8988T (cell line): ENCODE measurements at places on chromosomes 3 and 15.

DNA sequence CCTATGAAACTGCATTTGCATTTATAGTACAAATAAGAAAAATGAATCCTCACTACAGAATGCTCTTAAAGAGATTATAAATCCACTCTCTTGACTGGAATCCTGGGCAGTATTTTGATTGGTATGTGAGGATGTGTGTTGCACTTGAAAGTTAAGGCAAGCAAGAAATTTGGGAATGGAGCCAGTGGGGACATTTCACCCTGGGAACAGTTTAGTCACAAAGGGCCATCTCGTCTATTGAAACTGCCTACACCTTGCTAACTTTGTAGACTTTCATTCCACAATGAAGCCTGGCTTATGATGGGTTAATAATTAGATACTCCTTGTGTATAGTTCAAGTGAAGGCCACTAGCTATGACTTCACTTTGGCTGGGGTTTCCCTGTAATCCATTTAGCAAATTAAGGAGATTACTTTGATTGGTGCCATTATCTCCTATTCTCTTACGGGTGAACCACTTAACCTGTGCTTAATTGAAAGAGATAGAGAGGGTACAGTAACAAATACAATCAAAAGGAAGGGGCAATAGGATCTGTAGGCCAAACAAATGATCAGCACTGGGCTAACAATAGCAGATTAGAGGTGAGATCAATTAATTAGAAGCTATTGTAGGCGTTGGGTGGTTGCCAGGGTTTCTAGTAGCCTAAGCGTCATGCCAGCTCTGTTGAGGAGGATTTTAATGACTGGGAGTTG is 146.9 kb upstream of the RARB start:
- DNase-seq: no peak

GRCh38 chr15:77592758-77593157 is 40.0 kb downstream of the LINGO1 start:
- DNase-seq: no peak

DNA sequence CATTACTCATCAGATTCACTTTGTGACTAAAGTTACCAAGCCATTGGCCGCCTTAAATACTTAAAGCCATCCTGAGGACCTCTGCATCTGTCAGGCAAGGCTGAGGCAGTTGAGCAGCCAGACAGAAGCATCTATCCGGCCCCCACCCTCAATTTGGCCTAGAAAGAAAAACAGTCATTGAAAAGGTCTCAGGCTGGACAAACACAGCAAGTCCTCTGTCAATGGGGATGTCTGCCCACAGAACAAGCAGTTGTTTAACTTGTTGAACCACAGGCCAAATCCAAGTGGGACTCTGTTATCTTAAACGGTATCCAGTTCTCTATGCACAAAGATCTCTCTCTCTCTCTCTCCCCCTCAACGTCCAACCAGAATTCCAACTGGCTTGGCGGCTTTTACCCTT is 2.8 kb downstream of the ZIC4 start:
- no peak for DNase-seq

GRCh38 chr3:139533781-139534454 is 5.6 kb downstream of the RBP1 start:
- no peak for DNase-seq

- no peak for DNase-seq
Observed at GRCh38 chr3:59016930-59017616, 32.8 kb downstream of the CFAP20DC start.

DNA sequence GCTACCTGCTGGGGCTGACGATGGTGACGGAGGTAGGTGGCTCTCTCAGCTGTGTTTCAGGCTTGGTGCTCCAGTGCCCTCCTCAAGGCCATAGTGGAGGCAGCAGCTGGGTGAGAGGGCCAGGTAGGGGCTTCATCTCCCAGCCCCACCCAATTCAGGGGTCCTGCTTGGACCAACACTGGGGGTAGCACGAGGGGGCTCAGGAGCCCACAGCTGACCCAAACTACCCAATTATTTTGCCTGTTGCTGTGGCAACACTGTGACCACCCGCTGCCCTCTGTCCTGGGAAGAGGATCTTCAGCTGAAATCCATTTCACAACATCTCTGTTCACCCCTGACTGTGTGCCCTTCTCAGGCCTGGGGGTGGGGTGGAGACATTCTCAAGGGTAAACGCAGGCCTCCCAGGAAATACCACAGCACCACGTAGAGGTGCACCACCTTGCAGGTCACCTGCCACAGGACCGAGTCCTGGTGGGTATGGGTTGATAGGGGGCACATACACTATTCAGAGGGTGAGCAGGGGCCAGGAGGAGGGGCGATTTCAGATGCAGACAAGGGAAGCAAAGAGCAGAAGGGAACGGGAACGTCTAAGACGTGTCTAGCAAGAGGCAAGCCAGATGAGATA is 62.7 kb downstream of the GRIP2 start:
- DNase-seq: no peak

GRCh38 chr15:63362196-63362595 is 19.4 kb downstream of the CA12 start:
- DNase-seq: no peak

GRCh38 chr3:114104414-114104813 is 47.9 kb downstream of the QTRT2 start:
- no peak for DNase-seq

GRCh38 chr15:99126131-99126588 is 21.3 kb downstream of the SYNM start:
- no peak for DNase-seq

- no peak for DNase-seq
Observed at GRCh38 chr15:39857132-39857531, 62.9 kb downstream of the GPR176 start.

- DNase-seq: no peak
Observed at GRCh38 chr3:31937225-31937624, 43.8 kb downstream of the OSBPL10 start.

- DNase-seq: no peak
Observed at GRCh38 chr15:66886686-66887273, 178.6 kb upstream of the SMAD3 start.

DNA sequence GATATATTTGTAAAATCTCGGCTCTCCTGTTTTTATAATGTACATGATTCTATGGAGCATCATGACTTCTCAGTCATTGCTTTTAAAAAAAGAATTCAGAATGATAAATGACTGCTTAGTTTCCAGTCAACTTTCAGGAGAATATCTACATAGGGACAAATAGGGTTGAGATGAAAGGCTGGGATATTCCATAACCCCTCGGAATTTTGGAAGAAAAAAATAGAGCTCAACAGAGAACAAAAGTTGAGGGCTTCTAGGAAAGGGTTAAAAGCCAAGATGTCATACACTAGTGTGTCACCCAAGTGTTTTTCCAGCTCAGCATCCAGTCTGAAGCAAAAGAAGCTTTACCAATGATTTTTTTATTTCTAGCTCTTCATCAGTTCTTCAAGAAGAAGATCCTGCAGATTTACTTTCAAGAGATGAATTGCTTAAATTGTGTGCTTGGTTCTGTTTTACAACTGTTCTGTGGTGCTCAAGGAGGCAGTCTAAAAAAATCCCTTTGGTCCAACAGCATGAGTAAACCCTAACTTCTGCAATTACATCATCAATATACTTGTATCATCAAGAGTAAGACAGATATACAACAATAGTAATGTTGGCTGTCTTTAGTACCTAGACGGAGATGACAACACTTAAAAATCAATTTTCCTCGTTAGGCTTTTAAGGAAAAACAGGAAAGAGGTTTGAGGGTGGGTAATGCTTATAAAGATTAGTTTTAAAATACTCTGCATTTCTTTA is 979 bp downstream of the UNC13C start:
- DNase-seq: no peak

GRCh38 chr3:99430348-99431134 is 207.9 kb upstream of the COL8A1 start:
- DNase-seq: no peak

DNA sequence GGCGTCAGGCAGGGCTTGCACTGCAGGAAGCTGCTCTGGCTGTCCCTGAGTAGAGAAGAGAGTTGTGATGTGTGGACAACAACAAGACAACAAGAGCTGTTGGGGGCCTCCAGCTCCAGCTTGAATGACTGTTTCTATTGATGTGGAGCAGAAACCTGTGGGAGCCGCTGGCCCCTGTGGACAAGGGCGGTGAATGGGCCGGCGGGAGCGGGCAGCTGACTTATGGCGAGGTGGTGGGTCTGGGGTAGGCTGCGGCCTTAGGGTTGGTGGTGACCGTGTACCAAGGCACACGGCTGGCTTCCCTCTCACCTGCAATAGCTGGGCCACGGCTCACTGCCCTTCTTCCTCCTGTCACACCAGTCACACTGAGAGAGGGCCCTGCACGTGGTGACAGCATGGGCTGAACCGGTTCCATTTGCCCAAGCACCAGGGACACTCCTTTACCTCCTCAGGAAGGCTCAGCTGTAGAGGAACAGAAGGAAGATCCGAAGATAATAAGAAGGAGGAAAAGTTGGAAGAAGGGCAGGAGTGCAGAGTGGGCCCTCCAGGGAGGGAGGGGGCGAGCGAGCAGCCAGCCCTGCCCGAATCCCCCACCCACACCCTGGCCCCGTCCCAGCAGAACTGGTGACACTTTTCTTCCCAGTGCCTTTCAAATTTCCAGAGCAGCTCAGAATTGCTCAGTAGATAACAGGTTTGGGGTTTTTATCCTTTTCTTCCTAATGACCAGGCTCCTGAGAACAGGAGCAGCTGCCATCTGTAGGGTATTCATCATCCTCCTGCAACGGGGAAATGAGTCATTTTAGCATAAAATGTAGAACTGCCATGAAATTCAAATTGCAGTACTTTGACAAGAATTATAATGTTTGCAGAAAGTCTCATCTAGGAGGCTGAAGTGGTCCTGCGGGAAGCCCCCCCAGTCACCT is 136.9 kb downstream of the TJP1 start:
- no peak for DNase-seq

GRCh38 chr15:63506537-63507035 is 2.2 kb downstream of the USP3 start:
- no peak for DNase-seq

DNA sequence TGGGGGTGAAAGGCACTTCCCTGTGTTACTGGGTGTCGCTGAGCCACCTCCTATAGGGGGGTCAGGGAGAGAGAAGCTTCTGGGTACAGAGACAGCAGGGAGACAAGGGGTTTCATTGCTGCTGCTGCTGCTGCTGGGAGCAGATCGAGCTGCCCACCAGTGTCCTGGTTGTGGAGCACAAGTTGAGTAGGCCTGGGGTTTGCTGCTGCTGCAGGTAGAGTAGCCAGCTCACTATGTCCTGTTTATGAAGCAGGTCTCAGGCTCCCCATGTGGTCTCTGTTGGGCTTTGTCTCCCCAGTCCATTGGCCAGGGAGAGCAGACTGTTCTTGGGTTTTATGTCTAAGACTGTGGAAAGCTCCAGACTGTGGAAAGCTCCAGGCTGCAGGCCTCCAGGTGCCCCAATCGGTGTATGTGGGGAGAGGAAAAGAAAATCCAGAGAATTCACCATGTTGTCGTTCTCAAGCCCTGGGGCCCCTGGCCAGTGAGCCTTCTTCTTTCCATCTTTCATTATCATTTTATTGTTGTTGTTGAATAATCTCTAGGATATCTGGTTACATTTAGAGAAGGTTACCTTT is 157.8 kb downstream of the ADAMTS17 start:
- no peak for DNase-seq

DNA sequence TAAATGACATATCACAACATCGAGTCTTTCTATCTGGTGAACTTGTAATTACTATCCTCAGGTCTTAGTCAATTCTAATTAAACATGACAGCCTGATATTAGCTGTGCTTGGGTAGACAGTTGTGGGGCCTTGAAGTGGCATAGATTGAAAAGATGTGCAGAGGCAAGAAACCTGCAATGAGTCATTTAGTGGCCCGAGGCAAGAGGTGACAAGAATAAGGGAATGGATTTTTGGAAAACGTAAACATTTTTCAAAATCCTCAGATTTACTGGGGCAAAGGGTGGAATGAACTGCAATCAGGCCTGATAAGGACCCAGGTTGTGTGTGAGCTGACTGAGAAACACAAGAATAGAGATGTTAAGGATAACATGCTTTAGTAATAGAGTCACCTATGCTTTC is 29.5 kb upstream of the ULK4 start:
- no peak for DNase-seq

DNA sequence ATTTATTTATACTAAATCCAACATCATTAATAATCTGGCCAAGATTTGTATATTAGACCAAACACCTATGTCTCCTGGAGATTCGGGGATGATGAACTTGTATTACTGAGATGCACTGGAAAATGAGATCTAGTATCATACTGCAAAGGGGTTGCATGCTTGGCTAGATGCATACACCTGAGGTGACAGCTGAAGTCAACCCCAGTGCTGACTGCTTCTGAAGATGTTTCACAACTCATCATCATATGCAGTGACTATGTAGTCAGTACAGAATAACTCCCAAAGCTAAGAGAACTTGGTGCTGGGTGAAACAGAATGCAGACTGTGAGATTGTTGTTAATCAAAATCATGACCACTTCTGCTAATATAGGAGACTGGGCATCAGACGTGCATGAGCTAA is 1114.2 kb downstream of the NSUN3 start:
- no peak for DNase-seq

DNA sequence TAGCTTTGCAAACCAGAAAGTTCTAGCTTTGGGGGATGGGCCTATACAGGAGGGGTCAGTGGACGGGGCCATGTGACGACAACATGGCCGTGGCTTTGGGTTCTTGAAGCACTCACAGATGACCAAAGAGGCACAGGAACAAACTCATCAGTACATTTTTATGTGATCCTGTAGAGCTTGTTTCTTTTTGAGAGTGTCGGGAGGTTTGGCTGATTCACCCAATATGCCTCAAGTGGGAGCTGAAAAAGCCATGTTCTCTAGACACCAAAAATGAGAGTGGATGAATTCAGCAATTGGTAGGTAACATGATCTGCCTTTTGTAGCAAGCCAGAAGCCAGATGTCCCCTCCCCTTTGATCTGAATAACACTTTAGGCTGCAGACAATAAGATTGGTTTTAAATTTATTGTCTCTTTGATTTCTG is 30.1 kb downstream of the GREM1 start:
- no peak for DNase-seq

GRCh38 chr3:183488343-183488742 is 59.9 kb upstream of the MCF2L2 start:
- DNase-seq: no peak

DNA sequence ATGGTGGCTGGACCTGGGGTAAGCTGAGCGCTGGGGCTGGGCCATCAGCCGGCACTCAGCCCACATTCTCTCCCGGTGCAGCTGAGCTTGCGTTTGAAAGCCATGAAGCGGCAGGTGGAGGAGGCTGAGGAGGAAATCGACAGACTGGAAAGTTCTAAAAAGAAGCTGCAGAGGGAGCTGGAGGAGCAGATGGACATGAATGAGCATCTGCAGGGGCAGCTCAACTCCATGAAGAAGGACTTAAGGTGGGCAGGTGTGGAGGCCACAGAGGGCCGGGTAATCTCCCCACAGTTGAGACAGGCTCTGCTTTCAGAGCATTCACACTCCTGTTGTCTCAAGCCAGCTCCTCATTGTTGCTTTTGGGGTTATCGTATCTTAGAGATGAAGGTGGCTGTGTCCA is 45.7 kb upstream of the MYZAP start:
- DNase-seq: no peak

DNA sequence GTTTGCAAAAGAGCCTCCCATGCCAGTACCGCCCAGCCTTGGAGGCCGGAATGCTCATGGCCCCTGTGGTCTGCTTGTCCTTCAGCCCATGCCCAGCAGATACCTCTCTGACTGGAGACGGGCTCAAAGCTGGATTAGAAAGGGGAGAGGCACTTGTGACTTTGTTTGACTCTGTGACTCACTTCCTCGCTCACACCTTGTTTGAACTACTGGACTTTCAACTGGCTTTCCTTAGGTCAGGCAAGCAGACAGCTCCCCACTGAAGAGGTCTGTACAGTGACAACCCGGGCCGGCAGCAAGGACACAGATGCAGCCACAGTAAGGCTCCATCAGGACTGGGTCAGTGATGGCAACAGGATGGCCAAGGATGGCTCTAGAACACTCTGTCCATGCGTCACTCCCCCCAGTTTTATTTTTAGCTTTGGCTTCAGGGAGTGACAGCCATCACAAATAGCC is 98.6 kb upstream of the ABHD17C start:
- DNase-seq: no peak
